ENCODE measurements at places on chromosomes 7 and 10.

- peak; percentile 44 for DNase-seq
Measured at GRCh38 chr7:135772639-135773222, 24.1 kb upstream of the FAM180A start.

DNA sequence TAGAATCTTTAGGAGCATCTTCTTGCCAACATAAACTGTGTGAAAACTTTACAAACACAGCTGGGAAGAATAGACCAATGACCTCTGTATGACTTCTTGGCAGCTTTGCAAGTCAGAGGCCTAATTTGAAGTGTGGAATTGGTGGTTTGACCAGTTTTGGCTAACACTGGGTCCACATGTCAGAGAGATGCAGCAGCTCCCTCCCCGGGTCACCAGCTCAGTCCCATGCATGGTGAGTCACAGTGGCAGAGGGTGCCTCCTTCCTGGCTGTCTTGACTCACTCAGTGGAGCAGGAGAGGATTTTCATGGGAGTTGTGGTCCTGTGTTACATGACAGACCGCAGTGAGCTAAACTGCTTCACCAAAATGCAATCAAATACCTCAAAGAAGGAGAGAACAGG lies 8.2 kb upstream of the STARD3NL start:
- DNase-seq: no peak

DNA sequence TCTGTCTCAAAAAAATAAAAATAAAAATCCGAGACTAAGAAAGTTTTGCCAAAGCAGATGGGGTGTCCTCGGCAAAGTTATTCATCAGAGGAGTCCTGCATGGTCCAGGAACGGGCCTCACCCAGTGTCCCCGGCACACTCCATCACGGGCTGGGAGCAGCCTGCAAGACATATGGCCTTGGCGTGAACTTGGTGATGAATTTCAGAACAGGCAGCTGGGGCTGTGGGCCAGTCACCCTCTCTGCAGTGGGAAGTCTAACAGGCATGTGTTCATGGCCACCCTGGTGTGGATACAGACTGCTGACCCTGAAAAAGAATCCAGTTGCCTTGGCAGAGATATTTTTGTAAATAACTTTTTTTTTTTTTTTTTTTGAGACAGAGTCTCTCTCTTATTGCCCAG lies 34.7 kb downstream of the NPTX2 start:
- no peak for DNase-seq

DNA sequence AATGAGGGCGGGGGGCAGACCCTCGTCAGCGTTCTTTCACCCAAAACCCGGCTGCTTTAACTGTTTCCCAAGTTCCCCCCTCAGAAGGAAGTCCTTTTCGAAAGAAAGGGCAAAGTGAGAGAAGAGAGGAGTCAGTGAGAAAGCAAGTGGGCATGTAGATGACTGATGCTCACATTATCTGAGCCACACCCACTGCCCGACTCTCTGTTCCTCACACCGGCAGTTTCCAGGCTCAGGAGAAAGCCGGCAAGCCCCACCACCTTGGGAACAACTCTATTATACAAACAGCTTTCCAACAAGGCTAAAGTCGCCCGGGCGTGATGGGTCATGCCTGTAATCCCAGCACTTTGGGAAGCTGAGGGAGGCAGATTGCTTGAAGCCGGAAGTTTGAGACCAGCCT lies 23.1 kb downstream of the RCC1L start:
- DNase-seq: peak; percentile 45

- DNase-seq: peak; percentile 43
Measured at GRCh38 chr10:79066411-79067240, 2.1 kb upstream of the ZMIZ1 start.

DNA sequence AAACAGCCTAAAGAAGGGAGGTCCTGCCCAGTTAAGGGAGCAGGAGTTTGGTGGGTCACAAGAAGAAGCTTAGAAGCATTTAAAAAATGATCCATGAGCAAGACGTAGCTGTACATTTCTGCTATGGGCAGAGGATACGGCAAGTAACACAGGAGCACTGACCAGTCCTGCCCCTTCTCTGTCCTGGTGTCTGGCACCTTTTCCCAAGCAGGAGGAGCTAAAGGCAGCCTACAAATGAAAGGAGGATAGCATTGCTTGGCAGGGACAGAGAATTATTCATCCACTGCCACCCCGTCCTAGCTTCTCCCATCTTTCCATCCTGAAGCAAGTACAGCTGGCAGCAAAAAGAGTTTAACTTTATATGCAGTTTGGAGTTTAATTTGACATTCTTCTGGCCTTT lies 1077.6 kb downstream of the TYW1 start:
- no peak for DNase-seq

GRCh38 chr10:95264227-95265051 lies 26.4 kb downstream of the PDLIM1 start:
- no peak for DNase-seq

GRCh38 chr10:30831426-30831825 lies 200.2 kb downstream of the ZNF438 start:
- no peak for DNase-seq

- DNase-seq: no peak
Measured at GRCh38 chr10:83083831-83084230, 1055.5 kb upstream of the GHITM start.

DNA sequence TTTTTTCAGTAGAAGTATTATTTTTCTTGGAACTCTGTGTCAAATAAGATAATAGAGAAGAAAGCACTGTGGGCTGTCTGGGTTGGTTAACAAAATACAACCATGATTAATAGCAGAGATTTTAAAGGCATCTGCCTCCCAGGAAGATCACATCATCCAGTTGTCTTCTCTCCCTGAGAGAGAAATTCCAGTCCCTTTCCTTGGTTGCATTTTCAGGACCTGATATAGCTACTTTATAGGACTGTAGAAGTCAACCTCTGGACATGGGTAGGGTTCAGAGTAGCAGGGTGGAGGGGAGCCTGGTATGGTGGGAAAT lies 309.9 kb upstream of the IGFBP3 start:
- DNase-seq: no peak

GRCh38 chr10:89147256-89147655 lies 59.9 kb downstream of the CH25H start:
- no peak for DNase-seq
